Caudate nucleus (tissue), 63 donors: ENCODE measurements at places on chromosomes 6 and 20.

DNA sequence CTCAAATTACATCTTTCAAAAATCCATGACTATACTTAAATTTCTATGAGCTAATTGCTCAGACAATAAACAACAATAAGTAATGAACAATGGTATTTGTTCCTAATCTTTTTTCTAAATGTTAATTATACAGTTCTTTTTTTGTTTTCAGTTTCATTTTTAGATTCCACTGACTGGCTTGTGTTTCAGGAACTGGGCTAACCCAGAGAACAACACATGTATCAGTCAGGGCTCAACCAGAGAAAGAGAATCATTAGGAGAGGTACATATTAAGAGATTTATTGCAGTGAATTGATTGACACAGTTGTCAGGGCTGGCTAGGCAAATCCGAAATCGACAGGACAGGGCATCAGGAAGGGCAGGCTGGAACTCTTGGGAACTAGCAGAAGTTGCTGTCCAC is 182.8 kb downstream of the GRM1 start:
- DNase-seq = no peak

DNA sequence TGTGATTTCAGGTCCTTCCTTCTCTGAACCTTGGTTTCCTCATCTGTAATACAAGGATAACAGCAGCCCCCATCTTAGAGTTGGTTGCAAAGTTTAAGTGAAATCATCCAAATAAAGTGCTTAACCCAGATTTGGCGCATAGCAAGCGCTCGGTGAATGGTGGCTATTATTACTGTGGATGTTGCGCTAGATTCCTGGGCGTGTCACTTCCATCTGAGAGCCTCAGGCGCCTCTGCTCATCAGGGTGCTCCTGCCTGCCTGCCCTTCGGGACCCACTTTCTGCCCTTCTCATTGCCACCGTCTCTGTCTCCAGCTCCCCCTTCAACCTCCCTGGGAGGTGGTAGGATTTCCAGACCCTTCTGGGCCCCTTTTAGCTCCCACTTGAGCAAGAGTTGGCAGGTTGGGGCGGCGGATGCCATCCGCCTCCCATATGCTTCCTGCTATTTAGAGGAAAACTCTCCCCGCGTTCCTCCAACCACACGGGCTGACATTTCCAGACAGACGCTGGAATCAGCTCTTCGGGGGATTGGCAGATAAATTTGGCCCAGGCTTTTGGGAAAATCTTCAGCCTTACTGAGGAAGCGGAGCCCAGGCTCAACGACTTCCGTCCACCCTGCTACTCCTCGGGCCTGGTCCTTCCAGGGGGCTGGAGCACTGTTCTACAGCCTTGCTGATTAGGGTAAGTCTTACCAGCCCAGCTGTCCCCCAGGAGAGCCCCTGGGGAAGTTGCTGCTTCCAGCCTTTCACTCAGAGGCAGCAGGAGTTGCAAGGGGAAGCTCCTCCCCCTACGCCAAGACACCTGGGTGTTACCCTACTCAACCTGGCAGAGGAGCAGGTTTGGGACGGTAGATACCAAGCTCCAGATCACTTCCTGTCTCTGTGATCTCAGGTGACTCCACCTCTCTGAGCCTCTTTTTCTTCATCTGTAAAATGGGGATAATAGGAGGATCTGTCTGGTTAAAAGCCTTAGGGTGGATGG is 71.5 kb downstream of the DLGAP4 start:
- DNase-seq = peak; percentile 37

GRCh38 chr20:47656318-47656717 is 129.0 kb downstream of the SULF2 start:
- no peak for DNase-seq

GRCh38 chr6:105326833-105327770 is 75.8 kb downstream of the PREP start:
- no peak for DNase-seq

GRCh38 chr6:20432692-20433091 is 31.0 kb downstream of the E2F3 start:
- DNase-seq = no peak

DNA sequence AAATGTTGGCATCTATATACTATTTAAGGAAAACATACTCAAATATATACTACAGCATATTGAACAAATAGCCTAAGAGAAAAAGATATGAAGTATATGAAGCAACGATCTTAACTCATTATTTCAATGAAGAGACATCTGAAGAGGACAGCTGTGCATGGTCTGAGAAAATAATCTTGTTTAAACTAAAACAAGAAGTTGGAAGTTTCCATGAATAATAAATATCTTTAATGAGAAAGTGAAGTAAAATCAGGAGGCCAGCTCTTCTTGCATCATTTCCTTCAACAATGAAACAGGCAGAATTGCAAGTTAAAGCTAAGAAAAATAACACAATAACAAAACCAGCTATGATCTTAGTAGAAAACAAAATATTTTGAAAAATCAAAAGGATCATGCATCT is 1265.4 kb upstream of the MAP3K7 start:
- DNase-seq = no peak

- DNase-seq = no peak
These were observed 91.7 kb upstream of the EPB41L1 start for GRCh38 chr20:36062799-36063198.
